Activated CD8-positive, alpha-beta memory T cell treated with anti-CD3 and anti-CD28 coated beads for 1 hour (primary cell): ENCODE measurements at places on chromosomes 5 and 9.

DNA sequence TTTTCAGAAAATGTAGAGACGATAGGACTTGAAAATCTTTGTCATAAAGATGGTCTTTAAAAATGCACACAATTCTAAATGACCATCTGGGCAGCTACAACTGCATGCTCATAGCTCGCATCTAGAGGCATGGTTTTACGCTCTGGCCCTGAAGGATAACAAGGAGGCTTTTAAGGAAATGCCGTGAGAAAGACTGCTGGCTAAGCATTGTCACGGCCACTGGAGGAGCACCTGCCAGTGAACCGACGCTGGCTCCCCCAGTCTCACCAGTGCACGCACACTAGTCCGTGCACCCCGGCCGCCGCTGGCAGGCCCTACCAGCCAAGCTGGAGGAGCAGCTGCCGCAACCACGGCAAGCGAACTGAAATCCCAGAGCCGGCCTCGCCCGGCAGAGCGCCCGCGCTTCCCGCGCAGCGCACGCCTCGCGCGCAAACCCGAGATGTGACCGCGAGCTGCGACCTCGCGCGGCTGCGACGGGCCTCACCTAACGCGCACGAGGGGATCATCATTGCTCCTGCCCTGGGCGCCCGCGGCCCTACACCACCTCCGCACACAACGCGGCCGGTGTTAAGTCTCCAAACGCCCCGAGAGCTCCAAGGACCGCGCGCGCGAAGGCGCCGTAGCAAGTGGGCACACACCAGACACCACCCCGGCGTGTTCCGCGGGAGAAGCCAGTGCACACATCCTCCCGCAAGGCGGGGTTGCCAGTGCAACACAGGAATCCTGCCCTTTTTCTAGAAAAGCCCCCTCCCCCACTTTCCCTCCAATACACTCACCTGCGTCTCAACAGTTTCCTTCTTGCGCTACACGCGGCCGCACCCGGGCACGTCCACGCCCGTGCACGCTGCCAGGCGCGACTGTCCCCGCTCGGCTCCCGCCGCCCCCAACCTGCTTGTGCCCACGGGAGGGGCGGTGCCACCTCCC, 5.3 kb downstream of the ELAVL2 start:
- DNase-seq = no peak

DNA sequence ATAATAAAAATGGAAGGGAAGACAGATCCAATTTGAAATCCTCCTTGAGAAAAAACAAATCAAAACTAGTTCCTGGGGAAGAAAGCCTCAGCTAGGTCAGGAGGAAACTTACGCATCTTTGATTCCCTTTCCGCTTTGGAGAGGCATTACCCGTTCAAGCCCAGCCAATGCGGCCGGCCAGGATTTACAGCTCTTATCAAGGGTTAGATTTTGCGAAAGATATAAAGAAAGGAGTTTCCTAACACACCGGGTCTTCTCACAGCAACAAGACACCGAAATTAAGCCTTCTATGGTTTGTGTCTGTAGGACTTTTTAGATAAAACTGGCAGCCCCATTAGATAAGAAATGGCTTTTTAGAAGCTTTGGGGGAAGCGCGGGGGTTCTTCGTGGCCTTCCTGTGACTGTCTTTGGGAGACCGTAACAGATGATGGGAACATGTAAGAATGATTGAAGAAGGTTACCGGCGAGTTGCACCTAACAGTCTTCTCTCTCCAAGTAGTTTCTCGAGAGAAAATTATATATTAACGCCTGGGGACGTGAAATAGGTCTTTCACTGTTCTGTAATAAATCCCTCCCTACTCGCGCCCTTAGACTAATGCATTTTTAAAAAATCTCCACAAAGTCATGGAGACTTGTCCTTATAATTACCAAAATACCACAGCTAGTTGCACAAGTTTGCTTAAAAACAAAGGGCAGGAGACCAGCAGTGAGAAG, 1.3 kb upstream of the ISL1 start:
- no peak for DNase-seq

DNA sequence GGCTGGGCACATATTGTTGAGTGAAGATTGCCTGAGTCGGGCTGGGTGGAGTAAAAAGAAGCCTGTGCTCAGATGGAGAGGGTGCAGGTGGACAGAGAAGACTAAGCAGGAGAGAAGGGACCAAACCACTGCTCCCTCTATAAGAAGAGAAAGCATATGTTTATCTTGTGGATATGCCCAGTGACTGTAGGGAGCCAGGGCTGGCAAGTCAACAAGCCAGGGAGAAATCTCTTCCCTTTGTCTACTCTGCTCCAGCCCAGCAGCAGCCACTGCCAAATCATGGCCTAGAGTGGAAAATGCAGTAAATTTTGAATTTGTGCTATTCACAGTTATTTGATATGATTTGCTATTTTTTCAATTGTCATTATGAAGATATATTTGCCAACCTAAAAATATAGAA, 33.2 kb upstream of the TRIM36 start:
- DNase-seq = no peak

- DNase-seq = no peak
Measured at GRCh38 chr5:170632266-170632984, 128.6 kb downstream of the KCNIP1 start.

GRCh38 chr5:119302916-119303897, 52.6 kb upstream of the TNFAIP8 start:
- DNase-seq = no peak

GRCh38 chr5:112533362-112533761, 114.3 kb upstream of the EPB41L4A start:
- DNase-seq = no peak

DNA sequence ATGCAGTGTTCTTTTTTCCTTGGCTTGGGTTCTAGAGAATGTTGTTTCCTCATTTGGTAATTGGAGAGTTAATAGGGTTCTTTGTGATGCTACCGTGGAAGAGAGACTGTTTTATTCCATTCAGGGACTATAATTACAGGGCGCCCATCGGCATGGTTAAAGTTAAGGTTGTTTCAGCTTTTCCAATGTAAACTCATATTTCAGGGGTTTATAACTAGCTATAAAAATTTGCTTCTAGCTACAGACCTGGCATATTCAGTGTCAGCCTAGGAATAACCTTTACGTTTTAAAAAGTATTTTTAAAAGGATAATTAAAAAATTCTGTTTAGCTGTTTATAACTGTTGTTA, 99.1 kb downstream of the AOPEP start:
- no peak for DNase-seq

- no peak for DNase-seq
Measured at GRCh38 chr9:75866273-75866871, 24.1 kb upstream of the PCSK5 start.

GRCh38 chr9:27125030-27125429, 16.0 kb downstream of the TEK start:
- DNase-seq = no peak

- no peak for DNase-seq
Measured at GRCh38 chr5:146873186-146873917, 5.2 kb downstream of the PPP2R2B start.
